A549 treated with CORT108297 at 1 μM for 4 hours (cell line): ENCODE measurements at places on chromosomes 13 and 19. TPM values are rescaled to one million over a fixed set of nuclear protein-coding genes. Genes with fewer than 3 reads are reported as not detected.

Gene RASGRP4
- 0.07 to 0.14 TPM (median 0.11 TPM) in 3 of 5 replicates, not detected in the others for total RNA-seq

Gene RNF225
- total RNA-seq, result 0.08 to 0.25 TPM (median 0.17 TPM) in 4 of 5 replicates, not detected in the other

Gene MTUS2
- 0.01 to 0.02 TPM (median 0.01 TPM) in 5 replicates for total RNA-seq

Gene DCT
- total RNA-seq, result not detected in 5 replicates

Gene PRSS57
- 0.13 TPM in 1 of 5 replicates, not detected in the others for total RNA-seq

Gene LILRA1
- total RNA-seq, result not detected in 5 replicates

Gene CYP4F2
- total RNA-seq, result 0.05 to 0.25 TPM (median 0.18 TPM) in 5 replicates

Gene S1PR5
- total RNA-seq, result 1.5 to 2.5 TPM (median 2.1 TPM) in 5 replicates
